NK-92 treated with Interleukin-12 subunit alpha and Interleukin-12 subunit beta, amount 100 ng/mL, for 24 hours (cell line): ENCODE measurements at places on chromosomes 5 and 9.

DNA sequence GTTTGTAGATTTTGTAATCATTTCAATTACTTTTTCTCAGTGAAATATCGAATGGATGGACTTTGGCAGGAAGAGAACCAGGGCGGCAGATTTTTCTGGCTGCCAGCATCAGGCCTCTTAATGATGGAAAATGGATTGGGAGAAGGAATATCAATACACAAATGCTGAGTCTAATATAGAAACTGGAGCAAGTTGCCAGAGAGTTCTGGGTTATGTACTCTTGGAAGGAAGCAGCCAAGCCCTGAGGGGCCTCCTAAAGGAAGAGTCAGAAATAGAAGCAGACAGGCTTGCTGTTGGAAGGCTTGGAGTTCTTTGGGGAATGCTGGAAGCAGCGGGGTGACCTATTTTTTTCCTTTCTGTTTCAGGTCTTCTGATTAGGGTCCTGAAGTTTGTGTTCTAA is 428.6 kb downstream of the DMAC1 start:
- no peak for DNase-seq

DNA sequence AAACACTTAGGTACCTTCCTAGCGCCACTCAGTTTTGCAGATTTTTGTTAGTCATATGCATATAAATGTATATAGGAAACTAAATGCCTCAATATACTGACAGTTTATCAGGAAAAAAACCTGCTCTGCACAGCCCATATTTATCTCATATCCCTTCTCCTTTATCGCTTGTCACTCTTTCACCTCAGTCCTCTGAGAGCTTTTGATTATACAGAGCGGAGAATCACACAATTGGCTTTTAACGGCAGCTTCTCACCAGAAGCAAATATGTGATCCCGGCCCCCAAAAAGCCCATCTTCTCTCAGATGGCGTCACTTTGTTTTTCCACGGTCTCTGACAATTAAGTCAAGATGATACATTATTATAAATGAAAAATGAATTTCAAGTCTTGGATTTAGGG is 362.6 kb downstream of the DNAH5 start:
- no peak for DNase-seq

DNA sequence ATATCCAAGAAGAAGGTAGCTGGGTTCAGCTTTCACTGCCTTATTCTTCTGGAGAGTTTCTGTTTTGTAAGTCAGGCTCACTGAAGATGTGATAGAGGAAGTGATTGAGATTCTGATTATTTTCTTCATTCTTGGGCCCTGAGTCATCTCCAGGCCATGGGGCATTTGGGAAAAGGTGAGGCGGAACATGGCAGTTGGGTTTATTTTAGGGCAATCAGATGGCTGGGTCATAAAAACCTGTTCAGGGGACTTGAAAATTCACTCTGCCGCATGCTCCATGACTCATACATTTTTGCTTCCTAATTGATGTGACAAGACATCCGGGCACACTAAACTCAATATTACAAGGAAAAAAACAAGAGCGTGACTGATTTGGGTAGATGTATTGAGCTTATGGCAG is 265.7 kb upstream of the KLF4 start:
- no peak for DNase-seq

DNA sequence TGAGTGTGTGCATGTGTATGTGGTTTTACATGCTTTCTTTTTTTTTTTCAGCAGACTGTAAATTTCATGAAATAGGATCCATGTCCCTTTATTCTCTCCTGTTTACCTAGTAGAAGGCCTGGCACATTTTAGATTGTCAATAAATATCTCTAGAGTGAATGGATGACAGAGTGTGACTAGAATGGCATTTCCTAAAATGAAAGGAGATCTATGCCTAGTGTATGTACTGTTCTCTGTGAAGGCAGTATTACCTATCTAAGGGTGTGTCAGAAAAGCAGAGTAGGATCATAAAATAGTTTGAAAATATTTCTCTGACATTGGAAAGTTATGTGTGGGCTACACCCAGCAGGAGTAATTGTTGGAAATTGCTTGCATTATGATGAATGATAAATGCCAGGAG is 1876.0 kb upstream of the C9orf72 start:
- DNase-seq, result no peak

GRCh38 chr5:129379406-129379805 is 80.7 kb upstream of the ADAMTS19 start:
- no peak for DNase-seq

DNA sequence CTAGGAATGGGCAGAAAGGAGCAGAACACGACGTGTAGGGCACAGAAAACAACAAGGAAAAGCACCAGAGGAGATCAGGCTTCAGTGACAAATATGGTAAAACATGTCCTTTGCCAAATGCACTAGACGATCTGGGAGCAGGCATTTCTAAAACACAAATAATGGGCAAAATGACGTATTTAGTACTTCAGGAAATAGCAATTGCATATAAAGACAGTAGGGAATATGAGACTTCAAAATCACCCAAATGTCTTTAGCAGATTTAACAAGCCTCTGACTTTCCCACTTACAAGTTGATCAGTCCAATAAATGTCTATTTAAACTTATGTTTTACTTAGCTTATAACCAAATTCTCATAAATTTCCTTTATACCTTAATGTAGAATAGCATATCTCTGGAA is 969.6 kb upstream of the C9orf72 start:
- no peak for DNase-seq

GRCh38 chr5:7762267-7762666 is 88.7 kb downstream of the CFAP90 start:
- DNase-seq, result no peak

GRCh38 chr5:2658881-2659470 is 92.5 kb downstream of the IRX2 start:
- no peak for DNase-seq

DNA sequence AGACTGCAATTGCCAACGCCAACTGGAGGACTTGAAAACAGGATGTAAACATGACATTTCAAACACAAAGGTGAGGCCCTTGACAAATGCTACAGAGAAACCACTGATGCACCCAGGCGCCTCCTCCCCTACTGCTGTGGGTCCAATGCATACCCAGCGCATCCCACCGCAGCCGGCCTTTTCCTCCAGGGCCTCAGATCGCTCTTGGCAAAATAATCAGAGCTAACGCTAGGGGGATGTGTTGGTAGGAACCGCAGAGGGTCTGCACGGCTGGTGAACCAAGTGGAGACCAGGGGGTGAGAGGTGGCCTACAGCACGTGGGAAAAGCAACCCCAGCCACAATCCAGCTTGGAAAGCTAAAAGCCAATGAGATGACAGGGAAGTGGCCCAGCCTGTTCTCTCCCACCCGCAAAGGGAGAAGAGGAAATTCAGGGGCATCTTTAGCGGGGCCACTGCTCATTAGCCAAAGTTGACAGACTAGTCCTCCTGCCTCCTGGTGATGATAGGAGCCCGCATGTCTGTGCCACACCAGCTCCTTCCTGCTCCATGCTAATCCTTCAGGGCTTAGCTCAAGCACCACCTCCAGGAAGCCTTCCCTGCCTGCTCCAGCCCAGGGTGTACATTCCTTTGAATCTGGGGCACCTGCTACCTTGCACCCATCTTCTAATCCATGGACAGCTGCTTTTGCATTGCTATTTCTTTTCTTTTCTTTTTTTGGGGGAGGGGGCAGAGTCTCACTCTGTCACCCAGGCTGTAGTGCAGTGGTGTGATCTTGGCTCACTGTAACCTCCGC is 5.9 kb downstream of the FAM163B start:
- no peak for DNase-seq
